ENCODE measurements at places on chromosomes 16 and 17.

DNA sequence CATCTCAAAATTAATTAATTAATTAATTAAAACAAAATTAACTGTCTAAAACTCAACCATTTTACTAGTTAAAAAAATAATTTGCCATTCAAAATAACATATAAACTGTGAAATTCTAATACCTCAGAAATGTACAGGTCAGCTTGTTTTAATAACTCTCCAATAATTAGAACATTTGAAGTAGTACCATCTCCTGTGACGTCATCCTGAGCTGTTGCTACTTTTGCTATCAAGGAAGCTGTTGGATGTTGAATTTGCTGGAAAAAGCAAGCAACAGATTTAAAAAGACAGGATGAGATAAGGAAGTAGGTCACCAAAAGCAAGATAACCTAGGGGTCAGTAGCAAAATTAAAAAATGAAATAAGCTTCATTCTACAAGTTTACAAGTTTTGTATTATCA, 2.8 kb downstream of the CCT6B start:
- no peak for DNase-seq

GRCh38 chr16:48054881-48055601, 100.8 kb downstream of the ABCC12 start:
- peak; percentile 18 for DNase-seq

- peak; percentile 60 for DNase-seq
These were observed 56.5 kb downstream of the SNTB2 start for GRCh38 chr16:69243479-69243878.

DNA sequence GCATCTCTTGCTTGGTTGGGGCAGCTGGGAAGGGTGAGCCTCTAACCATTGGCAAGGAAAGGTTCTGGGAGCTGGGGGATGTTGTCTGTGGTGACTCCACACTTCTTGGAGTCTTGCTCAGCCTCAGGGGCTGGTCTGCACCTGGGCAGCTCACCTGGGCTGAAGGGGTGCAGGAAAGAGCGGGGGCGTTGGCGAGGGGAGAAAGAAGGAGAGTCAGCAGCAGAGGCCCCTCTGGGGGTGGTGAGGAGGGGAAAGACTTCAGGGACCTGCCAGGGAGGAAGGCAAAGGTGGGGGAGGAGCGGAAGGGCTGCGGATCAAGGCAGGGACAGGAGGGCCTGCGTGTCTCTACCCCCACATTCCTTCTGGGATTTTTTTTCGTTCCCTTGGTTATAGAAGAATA, 47.7 kb downstream of the CCDC42 start:
- no peak for DNase-seq

- no peak for DNase-seq
These were observed 5.6 kb downstream of the FMNL1 start for GRCh38 chr17:45227101-45227925.

DNA sequence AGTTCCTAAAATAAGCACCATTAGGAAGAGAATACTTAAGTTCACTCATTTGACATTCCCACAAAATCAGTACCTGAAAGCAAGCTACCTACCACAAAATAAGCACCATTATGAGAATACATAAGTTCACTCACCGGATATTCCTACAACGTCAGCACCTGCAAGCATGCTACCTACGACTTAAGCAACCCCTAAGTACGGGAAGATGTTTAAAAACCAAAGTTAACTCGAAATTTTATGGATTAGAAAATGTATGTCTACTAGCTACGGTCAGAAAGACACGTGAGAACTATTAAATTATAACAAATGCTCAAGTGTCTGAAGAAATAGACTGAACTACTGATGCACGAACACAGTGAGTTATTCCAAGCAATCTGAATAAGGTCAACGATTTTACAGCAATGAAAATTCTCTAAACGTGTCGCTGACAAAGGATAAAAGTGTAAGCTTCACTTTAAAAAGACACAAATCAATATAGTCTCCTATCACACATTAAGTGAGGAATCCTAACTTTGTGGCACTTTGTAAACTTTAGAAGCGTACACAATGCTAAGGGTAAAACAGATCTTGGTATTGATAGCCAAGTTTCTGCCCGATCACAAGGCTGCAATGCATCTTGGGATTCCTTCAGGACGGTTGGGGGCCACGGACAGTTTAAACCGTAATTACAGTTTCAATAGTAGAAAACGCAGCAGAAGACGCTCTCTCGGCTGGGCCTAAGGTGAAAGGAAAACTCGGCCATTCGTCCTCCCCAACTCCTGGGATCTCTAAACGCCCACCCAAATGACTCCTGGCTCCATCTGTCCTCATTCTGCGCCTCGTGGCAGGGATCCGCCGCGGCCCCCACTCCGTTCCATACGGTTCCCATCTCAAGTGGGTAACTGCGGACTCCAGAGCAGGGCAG, 1.3 kb downstream of the GSPT1 start:
- DNase-seq: no peak

- no peak for DNase-seq
These were observed 132.6 kb upstream of the NOL11 start for GRCh38 chr17:67585077-67585602.

GRCh38 chr17:60704170-60704569, 26.5 kb downstream of the BCAS3 start:
- no peak for DNase-seq

DNA sequence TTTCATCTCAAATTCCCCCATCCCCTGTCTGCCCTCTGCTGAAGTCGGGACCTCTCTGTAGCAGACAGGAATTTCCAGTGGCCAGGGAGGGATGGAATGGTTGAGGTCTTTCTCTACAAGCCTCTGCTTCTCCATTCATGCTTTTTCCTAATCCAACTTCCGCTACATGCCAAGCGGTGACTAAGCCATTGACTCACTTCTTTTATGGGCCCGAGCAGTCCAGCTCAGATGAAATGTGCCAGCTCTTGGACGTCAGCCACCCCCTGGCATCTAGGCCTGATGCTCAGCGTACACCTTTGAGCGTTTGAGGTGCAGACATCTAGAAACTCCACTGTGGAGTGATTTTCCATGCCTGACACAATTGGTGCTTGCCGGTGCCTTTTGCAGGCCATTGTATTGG, 40.7 kb upstream of the GPR139 start:
- DNase-seq: no peak

DNA sequence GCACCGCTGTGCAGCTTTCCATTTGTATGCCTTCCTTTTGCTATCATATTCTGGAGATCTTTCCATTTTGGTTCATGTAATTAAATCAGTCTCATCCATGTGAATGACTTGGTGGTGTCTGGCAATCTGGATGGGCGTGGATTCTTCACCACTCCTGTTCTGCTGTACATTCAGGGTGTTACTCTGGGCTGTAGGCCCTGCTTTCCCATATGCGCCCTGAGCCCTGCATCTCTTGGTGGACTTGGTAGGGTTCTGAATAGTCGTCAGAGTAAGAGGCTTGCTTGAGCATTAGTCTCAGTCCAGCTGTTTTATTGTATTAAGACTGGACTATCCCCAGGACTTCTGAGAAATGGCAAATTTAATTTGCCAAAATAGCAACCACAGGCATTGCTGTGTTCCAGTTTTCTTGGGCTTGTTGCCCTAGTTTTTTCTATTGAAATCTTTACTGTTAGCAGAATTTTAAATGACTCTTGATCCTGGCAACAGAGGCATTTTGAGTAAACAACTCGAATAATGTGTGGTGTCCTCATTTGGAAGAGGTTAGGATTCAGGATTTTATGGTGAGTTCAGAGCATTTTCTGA, 14.9 kb downstream of the BANP start:
- peak; percentile 49 for DNase-seq

- no peak for DNase-seq
These were observed 38.9 kb upstream of the CIBAR2 start for GRCh38 chr16:85151079-85151602.

- DNase-seq: no peak
These were observed 20.7 kb upstream of the ADCY7 start for GRCh38 chr16:50245417-50246298.

- peak; percentile 65 for DNase-seq
These were observed 405.7 kb upstream of the SALL1 start for GRCh38 chr16:51556694-51557340.

- no peak for DNase-seq
These were observed 3.5 kb downstream of the MEFV start for GRCh38 chr16:3252967-3253366.

DNA sequence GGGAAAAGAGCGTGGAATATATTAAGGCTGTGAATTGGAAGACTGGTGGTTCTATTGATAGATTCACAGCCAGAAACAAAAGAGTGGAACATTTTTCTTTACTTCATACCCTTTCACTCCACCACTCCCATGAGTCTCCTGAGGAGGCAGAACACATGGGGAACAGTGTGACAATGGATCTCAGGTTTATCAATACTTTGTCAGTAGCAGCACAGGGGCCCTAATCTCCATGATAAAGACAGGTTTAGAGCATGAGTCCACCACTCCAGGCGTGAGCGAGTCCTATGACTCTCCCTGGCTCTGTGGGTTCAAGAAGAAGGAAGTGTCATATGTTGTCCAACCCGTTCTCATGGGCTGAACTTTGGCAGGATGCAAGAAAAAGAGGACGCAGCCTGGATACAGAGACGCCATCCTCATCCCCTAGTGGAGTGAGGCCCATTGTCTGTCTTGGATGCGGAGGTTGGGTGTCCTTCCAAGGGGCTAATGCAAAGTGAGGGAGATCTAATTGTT, 361.2 kb downstream of the TMEM114 start:
- DNase-seq: no peak

- peak; percentile 30 for DNase-seq
These were observed 240.3 kb upstream of the GSE1 start for GRCh38 chr16:85372627-85373372.

DNA sequence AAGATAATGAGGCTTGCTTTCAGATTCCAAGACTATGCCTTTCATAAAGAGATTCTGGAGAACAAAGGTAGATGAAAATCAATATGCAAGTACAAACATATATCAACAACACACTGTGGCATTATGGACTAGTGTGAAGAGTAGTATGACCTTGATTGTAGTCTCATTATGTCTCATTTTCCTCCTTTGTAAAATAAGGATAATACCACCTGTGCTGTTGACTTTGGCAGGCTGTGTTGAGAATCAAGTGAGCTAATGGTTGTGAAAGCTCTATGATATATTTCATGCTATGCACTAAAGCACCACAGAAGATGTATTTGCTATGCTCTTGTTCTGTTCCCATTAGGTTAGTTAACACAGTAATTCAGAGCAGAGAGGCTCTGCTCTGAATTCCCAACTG, 78.5 kb upstream of the NACA2 start:
- DNase-seq: no peak

DNA sequence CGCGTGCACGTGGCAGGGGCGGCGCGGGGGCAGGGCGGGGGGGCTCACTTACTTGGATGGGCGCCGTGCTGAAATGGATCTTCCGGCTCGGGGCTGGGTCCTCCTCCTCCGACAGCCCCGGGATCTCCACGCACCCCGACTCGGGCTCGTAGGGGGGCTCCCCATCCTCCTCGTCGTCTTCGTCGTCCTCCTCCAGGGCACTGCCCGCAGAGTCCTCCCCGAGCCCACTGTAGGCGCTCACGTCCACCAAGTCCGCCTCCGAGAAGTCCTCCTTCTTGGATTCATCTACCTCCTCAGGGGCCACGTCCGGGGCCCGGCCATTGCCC, 1.4 kb downstream of the PPP1R9B start:
- no peak for DNase-seq

All from AG09319 (cell line).